Effector CD8-positive, alpha-beta T cell (primary cell): ENCODE measurements at places on chromosomes 3 and 15.
A peak's percentile ranks its signal among the peaks of the same experiment; 100 is the strongest.

DNA sequence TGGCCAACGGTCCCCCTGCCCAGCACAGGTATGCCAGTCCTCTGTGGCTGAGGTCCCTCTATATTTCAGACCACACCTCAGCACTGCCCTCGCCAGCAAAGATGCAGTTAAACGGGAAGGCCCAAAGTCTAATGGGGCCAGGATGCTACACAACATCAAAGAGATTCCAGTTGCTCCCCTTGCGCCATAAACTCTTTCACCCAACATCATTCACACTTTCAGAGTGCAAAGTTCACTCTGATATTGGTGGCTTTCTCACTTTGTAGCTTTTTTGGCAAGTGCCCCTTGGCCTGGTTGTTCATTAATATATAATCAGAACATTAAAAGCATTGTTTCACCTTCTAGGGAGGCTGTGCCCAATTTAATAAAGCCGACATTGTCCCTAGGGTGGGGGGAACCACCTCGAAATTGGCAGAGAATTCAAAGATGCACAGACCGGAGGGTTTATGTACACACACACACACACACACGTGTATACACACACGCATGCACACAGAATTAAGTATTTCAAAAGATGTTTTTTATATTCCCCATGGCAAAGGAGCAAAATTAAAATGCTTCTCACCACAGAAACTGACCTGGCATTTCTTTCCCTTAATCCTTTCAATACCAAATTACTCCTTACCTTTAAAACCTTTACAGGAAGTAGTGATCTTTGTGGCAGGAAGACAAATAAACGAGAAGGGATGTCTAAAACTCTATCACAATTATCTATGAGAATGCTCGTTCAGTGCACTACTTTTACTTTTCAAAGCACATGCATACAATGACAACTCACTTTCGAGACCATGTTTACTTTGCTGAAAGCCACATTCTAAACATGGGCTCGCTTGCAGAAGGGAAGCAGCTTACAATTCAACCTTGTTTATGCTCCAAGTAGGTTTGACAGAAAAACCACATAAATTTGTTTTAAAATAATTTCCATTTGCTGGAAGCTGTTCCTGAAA lies 19.5 kb downstream of the LRIG1 start:
- DNase-seq, result no peak

DNA sequence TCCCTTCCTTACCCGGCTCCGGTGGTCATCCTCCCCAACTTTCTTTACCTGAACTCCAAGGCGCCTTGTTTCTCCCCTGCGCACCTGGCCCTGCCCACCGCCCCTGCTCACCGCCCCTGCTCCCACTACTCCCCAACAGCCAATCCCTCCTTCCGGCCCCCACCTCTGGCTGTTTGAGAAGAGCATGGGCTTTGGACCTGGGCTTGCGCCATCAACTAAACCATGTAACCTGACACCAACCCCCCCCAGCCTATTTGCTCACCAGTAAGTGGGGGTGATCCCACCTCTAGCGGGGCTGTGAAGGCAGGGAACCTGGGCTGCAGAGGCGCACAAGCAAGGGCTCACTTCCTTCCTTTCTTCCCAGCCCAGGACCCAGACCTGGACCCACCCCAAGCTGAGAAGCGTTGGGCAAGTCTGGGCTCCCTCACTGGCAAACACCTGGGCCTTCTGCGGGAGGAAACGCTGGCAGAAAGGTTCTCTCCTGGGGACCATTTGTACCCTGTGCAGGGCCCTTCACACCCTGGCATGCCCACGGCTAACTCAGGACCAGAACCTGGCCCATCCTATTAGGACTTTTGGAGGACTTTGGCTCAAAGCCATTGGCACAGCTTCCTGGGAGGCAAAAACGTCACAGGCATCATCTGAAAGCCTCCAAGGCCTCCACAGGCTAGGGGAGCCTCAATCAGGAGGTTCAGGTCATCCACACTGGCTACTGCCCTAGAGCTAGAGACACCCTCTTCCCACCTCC lies at the start of gene PLXNB1:
Gene PLXNB1, minus strand, starts transcription at position 127 of the 748 bp plus-strand sequence. CDS start 5,475 bp downstream, outside the sequence.
- DNase-seq, result peak; percentile 9

DNA sequence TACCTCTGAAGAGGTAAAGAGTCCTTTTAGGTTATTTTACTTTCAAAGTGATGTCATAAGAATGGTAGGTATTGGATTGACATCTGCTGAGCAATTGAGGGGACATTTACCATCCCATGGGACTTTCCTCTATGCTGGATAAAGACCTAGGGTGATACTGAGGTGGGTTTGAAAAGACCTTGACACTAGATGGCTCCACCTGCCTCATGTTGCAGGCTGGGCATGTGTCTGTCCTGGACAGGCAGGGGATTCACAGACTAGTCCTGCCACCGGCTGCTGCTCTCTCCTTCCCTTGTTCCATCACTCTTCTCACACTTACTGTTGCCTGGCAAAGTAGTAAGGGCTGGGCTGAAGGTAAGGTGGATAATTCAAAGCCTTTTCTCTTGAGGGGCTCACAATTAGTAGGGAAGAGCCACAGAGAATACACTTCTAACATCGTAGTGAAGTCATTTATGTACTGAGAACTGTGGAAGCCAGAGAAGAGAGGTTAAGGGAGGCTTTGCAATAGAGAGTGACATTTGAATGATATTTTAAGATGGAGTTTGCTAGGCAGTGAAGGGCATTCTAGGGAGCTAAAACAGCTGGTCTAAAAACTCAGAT lies 27.7 kb downstream of the TRAK1 start:
- no peak for DNase-seq

DNA sequence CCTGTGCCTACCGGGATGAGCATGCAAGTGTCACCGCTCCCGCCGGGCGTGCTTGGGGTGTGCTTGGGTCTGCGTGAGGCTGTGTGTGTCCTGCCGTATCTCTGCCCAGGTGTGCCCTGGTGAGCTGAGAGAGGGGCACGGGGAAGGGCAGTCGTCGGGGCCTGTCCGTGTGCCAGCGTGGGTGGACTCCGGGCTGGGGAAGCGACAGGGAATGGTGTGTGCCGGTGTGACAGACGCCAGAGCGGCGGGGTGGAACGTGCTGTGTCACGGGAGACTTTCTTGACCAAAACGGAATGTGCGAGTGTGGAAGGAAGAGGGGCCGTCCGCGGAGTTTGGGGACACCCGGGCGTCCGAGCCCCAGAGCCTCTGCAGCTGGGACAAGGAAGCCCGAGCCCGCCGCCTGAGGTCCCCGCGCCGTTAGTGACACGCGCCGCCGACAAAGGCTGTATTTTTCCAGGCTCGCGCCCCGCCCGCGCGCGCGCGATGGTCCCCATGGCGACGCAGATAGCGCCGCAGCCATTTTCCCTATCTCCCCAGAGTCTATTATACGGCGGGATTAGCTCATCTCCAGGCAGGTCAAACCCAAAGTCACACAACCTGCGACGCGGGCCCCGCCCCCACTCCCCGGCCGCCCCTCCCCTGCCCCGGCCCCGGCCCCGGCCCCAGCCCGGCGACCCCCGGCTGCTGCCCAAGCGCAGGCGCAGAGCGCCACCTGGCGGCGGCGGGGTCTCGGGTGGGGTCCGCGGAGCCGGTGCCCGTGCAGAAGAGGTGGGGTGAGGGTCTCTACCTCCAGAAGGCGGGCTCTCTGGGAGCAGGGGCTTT lies 4.5 kb upstream of the GATA2 start:
- DNase-seq, result peak; percentile 58

DNA sequence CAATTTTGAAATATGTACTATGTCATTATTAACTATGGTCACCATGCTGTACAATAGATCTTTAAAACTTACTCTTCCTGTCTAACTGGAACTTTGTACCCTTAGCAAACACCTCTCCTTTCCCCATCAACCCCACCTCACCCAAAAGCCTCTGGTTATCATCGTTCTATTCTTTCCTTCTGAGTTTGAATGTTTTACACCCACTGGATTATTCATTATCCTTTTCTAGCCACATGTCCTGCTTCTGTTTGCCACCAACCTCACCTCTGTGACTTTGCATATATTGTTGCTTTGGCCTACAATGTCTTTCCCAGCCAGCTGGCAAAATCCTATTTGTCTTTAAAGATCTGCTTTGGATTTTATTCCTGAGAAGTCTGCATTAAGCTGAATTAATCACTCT lies 102.6 kb upstream of the TSPAN3 start:
- no peak for DNase-seq

GRCh38 chr15:68561171-68561900 lies 17.5 kb upstream of the CORO2B start:
- DNase-seq, result no peak

DNA sequence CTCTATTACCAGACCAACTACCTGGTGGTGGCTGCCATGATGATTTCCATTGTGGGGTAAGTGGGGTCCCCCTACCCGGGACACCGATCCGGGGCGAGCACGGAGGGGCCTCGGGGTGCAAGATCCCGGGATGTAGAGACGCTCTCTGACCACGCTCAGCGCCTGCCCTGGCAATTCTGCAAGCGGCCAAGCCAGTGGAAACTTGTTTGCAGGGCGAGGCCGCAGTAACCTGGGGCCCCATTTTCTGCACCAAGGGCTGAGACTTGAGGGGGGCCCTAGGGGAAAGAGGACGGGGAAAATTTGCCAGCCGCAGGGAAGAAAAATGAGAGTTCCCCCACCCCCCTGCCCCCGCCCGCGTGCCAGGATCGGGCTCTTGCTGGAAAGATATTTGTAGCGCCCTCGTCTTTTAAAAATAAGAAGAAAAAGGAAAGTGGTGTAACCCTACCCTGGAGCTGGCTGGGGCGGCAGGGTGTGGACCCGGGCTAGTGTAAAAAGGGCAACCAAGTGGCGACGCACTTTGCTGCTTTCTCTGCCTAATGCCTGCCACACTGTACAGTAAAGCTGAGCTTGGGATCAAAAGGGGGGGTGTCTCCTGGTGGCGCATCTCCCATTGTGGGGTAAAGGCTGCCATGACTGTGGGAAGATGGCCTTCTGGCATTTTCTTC lies 563 bp downstream of the ARL6IP5 start:
- DNase-seq, result no peak

GRCh38 chr15:39554746-39555387 lies 26.0 kb upstream of the THBS1 start:
- DNase-seq, result no peak

- DNase-seq, result no peak
These were observed 76.5 kb upstream of the SPRED1 start for GRCh38 chr15:38176155-38176554.

- DNase-seq, result no peak
These were observed 126.7 kb downstream of the UACA start for GRCh38 chr15:70636540-70637165.

DNA sequence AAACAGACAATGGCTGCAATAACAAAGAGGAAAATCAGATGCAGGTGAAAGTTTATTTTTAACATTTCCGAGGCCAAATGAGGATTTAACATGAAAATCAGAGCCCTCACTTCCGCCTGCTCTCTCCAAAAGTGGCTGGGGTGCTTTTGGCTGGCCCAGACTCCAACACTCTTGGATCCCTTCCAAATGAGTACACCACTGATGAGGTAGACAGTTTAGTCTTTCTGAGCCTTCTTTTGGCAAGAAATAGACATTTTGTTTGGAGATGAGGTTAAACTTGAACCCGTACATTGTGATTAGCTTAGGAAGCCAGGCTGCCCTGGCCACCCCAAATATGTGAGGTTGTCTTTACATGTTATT lies 51.0 kb upstream of the TRA2B start:
- DNase-seq, result no peak

GRCh38 chr3:55091381-55092225 lies 163.7 kb upstream of the LRTM1 start:
- no peak for DNase-seq

DNA sequence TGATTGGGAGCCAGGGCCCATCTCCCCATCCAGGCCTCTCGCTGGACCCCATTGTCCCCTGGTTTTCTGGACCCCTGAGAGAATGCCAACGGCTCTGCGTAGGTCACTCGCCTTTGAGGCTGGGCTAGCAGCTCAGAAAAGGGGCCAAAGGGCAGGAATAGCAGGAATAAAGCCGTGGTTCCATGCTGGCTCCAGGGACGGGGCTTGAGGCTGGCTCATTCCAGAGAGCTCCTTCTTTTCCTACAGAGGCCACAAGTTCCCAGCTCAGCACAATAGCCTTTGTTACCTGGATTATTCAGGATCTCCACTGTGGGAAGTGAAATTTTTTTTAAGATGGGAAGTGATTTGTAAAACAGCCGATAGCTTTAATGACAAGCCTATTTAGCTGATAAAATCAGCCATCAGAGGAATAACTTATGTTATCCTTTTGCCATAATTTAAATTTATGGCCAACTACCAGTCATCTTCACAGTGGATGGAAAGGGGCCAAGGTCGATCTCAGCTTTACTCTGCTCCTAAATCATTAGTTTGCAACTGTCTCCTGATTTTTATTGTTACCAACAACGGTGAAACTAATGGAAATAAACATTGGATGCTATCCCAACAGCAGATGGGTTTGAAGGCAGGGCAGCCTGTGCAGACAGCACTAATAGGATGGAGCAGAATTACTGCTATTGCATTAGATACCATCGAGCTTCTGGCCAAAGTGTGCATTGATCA lies 124.3 kb downstream of the TMEM266 start:
- DNase-seq, result no peak

DNA sequence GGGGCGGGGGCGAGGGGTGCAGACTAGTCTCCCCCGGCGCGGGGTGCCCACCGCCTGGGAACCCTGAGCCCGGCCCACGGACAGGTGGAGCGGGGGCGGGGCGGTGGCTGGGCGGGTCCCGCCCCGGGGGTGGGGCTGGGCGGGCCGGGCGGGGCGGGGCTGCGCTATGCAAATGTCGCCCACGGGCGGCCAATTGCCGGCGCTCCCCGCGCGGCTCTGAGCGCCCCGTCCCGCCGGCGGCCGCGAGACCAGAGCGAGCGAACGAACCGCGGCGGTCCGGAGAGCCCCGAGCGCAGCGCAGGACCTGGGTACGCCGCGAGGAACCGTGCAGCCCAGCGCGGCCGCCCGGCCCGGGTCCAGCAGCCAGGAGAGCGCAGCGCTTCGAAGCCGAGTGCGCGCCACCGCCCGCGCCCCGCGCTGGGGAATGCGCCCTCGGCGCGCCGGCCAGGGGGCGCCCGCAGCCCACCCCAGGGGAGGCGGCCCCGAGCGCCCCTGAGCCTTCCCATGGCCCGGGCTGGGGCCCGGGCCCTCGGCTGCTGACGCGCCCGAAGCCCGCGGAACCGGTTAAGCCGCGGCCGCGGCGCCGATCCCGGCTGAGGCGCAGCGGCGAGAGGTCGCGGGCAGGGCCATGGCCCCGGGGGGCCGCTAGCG lies at the start of gene SEMA3F:
Gene SEMA3F, plus strand, starts transcription at position 485 of the 651 bp plus-strand sequence. CDS start 4,299 bp downstream, outside the sequence.
- peak; percentile 62 for DNase-seq

DNA sequence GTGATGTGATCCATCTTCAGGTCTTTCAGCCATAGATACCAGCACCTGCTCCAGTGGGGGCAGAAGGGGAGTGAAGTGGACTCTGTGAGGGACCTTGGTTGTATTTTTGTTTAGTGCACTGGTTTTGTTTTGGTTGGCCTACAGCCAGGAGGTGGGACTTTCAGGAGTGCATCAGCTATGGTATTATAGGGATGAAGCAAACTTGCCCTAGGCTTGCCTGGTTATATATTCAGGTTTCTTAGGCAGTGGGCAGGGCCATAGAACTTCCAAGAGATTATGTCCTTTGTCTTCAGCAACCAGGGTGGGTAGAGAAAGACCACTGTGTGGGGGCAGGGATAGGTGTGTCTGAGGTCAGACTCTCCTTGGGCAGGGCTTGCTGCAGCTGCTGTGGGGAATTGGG lies 337.3 kb upstream of the SGO1 start:
- no peak for DNase-seq

- DNase-seq, result no peak
These were observed 18.8 kb upstream of the VGLL4 start for GRCh38 chr3:11662392-11662990.
